ENCODE measurements at places on chromosomes 5 and 9.

DNA sequence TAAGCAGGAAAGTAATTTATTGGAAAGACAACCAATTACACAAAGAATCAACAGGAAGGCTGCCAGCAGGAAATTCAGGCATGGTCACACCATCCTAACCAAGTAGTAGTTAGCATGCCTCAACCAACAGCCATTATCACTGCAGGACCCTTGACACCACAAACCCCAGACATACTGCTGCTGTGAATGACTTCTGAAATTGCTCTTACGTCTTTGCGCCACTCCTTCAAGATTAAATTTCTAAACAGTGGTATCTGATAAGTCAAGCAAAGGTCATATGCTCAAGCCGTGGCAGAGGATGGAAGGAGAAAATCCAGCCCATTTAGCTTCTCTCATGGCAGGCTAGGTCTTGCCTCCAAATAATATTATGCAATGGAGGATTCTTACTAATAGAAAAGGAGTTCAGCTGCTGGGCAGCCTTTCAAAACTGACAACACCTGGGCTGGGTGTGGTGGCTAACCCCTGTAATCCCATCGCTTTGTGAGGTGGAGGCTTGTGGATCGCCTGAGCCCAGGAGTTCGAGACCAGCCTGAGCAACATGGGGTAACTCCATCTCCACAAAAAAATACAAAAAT lies 5.0 kb upstream of the PTGER4 start:
- no peaks in the 10 kb centered on the region for H3K36me3 ChIP-seq
- H3K4me3 ChIP-seq = no peak overlapping the region
- no peak overlapping the region for H3K27ac ChIP-seq
- no peak for DNase-seq
- peaks cover 20% of the 10 kb centered on the region for H3K4me1 ChIP-seq

DNA sequence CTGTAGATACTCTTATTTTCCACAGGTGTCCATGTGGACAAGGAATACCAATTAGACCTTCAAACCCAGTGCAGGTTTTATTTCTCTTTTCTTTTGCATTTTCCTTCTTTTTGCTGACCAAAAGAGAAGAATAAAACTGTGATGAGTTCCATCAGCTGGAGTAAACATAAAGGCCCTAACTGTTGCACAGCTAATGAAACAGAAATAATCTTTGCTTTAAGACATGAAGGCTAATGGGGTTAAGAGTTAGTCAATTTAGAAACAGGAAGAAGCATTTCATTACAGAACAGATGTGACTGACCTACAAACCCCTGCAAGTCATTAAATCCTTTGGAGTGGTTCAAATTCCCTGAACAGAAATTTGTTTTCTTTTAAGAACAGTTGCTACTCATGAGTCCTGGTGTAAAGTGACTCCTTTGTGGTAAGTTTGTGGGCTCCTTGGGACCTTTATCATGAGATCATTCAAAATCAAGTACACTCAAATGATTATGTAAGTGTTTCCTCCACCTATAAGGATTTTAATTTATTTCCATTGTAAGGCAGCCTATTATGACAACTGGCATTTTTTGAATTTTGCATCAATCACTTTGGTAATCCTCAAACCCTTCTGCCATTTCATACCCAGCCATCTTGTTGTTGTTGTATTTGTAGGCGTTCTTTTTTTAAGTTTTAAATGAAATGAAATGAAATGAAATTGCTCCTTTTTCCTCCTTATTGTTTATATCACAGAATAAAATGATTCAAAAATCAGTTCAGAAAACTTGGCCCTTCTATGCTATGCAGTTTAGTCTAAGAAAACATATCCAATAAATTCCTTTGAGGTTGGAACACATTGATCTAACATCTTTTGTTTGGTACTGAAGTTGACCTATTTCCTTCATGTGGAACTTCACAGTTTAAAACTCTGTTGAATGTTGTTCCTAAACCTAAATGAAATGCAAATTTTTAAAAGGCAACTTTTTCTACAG lies 1.3 kb downstream of the MINAR2 start:
- no peaks in the 10 kb centered on the region for H3K27me3 ChIP-seq
- H3K27ac ChIP-seq = no peak overlapping the region
- H3K36me3 ChIP-seq = no peaks in the 10 kb centered on the region
- no peaks in the 10 kb centered on the region for H3K4me1 ChIP-seq
- no peak for DNase-seq
- H3K4me3 ChIP-seq = no peak overlapping the region

DNA sequence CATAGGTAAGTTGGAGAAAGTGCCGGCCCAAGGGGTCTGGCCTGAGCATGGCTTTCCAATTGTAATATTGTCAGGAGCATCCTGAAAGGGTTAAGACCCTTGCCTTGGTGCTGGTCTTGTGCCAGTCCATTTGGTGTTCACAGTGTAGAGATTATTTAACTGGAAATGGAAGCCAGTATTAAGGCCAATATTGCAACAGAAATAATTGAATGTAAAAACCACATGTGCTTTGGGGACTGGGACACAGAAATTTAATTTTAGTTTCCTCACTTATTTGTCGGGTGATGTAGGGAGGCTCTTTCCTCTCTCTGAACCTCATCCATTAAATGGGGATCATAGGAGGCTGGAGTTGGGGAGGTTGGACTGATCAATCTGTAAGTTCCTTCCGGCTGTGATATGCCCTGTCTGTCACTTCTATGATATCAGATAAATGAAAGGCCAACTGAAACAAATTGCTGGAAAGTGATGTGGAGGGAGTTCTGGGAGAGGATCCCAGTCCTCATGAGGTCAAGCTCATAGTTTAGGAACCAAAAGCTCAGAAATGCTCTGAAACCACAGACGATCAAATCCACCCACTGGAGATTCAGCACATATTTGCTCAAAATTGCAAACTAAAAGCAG lies 54.8 kb upstream of the COL15A1 start:
- DNase-seq = no peak
- peaks cover 13% of the 10 kb centered on the region for H3K4me1 ChIP-seq
- H3K27ac ChIP-seq = no peak overlapping the region

- peaks cover 4% of the 10 kb centered on the region for H3K36me3 ChIP-seq
- H3K4me3 ChIP-seq = no peak overlapping the region
- H3K4me1 ChIP-seq = peaks cover 20% of the 10 kb centered on the region
- no peak for DNase-seq
These were observed 354.7 kb downstream of the NDUFS4 start for GRCh38 chr5:53915120-53915519.

GRCh38 chr5:152532714-152533113 lies 127.6 kb upstream of the NMUR2 start:
- no peak overlapping the region for H3K4me3 ChIP-seq
- peaks cover 4% of the 10 kb centered on the region for H3K27me3 ChIP-seq
- no peaks in the 10 kb centered on the region for H3K36me3 ChIP-seq
- H3K27ac ChIP-seq = no peak overlapping the region

DNA sequence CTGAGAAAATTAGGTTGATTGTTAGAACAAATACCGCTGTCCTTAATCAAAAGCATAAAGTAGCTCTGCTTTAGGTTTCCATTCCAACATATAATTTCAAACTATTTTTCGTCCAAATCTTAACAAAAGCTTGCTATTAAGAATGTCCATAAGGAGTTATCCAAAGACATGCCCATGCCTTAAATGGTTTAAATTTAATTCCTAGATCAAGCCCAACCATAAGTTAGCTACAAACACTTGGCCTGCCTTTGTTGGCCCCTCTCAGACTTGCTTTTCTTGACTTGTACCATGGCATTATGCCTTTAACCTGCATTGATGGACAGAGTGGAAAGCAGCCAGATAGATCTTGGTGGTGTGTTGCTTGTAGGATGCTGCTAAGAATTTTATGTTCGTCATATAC lies 8.8 kb downstream of the GARNL3 start:
- DNase-seq = no peak
- H3K27ac ChIP-seq = no peak overlapping the region
- peaks cover 11% of the 10 kb centered on the region for H3K4me1 ChIP-seq
- H3K36me3 ChIP-seq = no peaks in the 10 kb centered on the region

DNA sequence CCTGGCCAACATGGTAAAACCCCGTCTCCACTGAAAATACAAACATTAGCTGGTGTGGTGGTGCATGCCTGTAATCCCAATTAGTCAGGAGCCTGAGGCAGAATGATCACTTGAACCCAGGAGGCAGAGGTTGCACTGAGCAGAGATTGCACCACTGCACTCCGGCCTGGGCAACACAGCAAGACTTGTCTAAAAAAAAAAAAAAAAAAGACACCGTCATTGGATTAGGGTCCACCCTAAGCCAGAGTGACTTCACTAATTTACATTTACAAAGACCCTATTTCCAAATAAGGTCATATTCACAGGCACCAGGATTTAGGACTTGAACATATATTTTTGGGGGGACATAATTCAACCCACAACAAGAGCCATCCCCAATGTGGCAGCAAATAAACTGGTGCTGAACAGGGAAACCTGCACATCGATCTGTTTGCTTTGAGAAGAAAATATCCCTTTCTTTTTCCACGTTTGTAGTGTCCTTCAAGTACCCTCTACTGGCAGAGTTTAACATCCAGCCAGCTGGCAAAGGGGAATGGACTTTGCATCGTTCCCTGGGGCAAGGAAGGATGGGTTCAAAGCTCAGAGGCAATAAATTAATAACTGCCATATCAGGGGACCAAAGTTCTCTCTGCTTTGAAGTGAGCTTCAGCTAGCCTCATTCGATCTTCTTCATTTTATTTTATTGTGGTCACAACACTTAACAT lies 3.7 kb upstream of the DNAJC25 start:
- peaks cover 4% of the 10 kb centered on the region for H3K36me3 ChIP-seq
- no peak overlapping the region for H3K4me3 ChIP-seq
- H3K4me1 ChIP-seq = peaks cover 12% of the 10 kb centered on the region
- H3K27ac ChIP-seq = no peak overlapping the region
- no peak for DNase-seq
- peaks cover 12% of the 10 kb centered on the region for H3K27me3 ChIP-seq

GRCh38 chr5:135016861-135017290 lies 17.2 kb downstream of the PITX1 start:
- H3K27ac ChIP-seq = no peak overlapping the region
- no peak overlapping the region for H3K4me3 ChIP-seq
- peaks cover 6% of the 10 kb centered on the region for H3K36me3 ChIP-seq
- no peak for DNase-seq

- H3K36me3 ChIP-seq = no peaks in the 10 kb centered on the region
- no peak overlapping the region for H3K27ac ChIP-seq
- peaks cover 2% of the 10 kb centered on the region for H3K27me3 ChIP-seq
- peak overlapping the region; percentile 66 for H3K4me3 ChIP-seq
- DNase-seq = no peak
- H3K4me1 ChIP-seq = peaks cover 33% of the 10 kb centered on the region
These were observed 124.5 kb downstream of the PDE4D start for GRCh38 chr5:59769041-59769360.

GRCh38 chr9:754150-754931 lies 87.2 kb upstream of the DMRT1 start:
- H3K4me3 ChIP-seq = no peak overlapping the region
- no peak overlapping the region for H3K27ac ChIP-seq
- H3K27me3 ChIP-seq = no peaks in the 10 kb centered on the region
- H3K4me1 ChIP-seq = peaks cover 8% of the 10 kb centered on the region
- DNase-seq = no peak
- no peaks in the 10 kb centered on the region for H3K36me3 ChIP-seq

GRCh38 chr9:106945727-106946660 lies 83.0 kb downstream of the ZNF462 start:
- peaks cover 5% of the 10 kb centered on the region for H3K27me3 ChIP-seq
- H3K36me3 ChIP-seq = peaks cover 24% of the 10 kb centered on the region
- H3K4me3 ChIP-seq = no peak overlapping the region
- H3K4me1 ChIP-seq = peaks cover 51% of the 10 kb centered on the region

DNA sequence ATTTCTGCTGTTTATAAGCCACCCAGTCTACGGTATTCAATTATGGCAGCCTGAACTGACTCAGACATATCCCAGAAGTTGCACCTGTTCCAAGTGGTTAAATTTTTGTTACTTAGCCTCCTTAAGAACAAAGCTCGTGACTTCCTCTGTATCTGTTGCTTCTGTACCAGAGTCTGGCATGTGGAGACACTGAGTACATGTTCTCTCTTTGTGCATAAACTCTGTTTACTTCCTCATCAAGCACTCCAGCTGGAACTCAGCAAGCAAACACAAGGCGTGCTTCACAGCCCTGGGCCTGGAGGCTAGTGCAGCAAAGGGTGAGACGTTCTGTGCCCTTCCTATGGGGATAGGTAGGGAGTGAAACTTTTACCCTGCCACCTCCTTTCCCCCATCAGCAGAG lies 19.0 kb downstream of the C9orf152 start:
- H3K36me3 ChIP-seq = no peaks in the 10 kb centered on the region
- no peak overlapping the region for H3K4me3 ChIP-seq
- H3K27me3 ChIP-seq = peaks cover 2% of the 10 kb centered on the region
- no peak overlapping the region for H3K27ac ChIP-seq
- peaks cover 2% of the 10 kb centered on the region for H3K4me1 ChIP-seq

Data from endothelial cell (in vitro differentiated cells).